Activated naive CD8-positive, alpha-beta T cell treated with anti-CD3 and anti-CD28 coated beads for 36 hours (primary cell): ENCODE measurements at places on chromosomes 7 and 10. TPM values are rescaled to one million over a fixed set of nuclear protein-coding genes. Genes with fewer than 3 reads are reported as not detected.

GRCh38 chr10:69413221-69413865 is 3.4 kb downstream of the TACR2 start:
- peak; percentile 32 for DNase-seq

GRCh38 chr10:77841711-77842375 is 84.7 kb downstream of the DLG5 start:
- no peak for DNase-seq

The LRRC18 gene
- not detected for total RNA-seq

GRCh38 chr7:101539784-101540183 is 89.3 kb downstream of the MYL10 start:
- no peak for DNase-seq

The RUFY2 gene
- 7.1 TPM for total RNA-seq
